Tibial nerve (tissue), 4 donors: ENCODE measurements at places on chromosomes 1 and 21. TPM values are rescaled to one million over a fixed set of nuclear protein-coding genes. Genes with fewer than 3 reads are reported as not detected.

DNA sequence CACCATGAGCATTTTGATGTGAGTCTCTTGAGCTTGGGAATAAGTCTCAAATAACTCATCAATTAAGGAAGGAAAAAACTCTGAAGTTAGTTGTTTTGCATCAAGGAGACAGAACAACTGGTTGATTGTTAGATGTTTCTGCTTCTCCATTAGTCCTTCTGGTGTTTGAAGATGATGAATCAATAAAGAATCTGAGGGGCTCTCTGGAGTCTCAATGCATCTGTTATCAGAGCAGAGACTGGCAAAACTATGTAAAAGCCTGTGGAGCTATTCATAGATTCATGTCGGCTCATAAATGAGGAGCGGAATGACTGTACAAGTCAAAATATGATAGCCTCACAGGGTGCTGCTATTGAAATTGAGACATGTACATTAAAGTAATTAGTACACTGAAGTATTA is 73.3 kb upstream of the ZC3H11B start:
- DNase-seq = no peak
- H3K27me3 ChIP-seq = no peaks in the 10 kb centered on the region
- H3K27ac ChIP-seq = no peak overlapping the region
- H3K4me3 ChIP-seq = no peak overlapping the region

- no peak for DNase-seq
- H3K27me3 ChIP-seq = no peaks in the 10 kb centered on the region
- H3K36me3 ChIP-seq = peaks cover 56% of the 10 kb centered on the region
- H3K27ac ChIP-seq = no peak overlapping the region
These were observed 45.9 kb upstream of the COL6A1 start for GRCh38 chr21:45935628-45936027.

GRCh38 chr1:205532996-205533735 is 28.7 kb downstream of the CDK18 start:
- H3K27me3 ChIP-seq = no peaks in the 10 kb centered on the region
- H3K4me3 ChIP-seq = no peak overlapping the region
- H3K4me1 ChIP-seq = peaks cover 5% of the 10 kb centered on the region
- H3K27ac ChIP-seq = no peak overlapping the region

- H3K36me3 ChIP-seq = no peaks in the 10 kb centered on the region
- no peaks in the 10 kb centered on the region for H3K27me3 ChIP-seq
- peak overlapping the region; percentile 60 for H3K27ac ChIP-seq
- H3K4me3 ChIP-seq = no peak overlapping the region
These were observed 116.4 kb downstream of the CNIH3 start for GRCh38 chr1:224732377-224733026.

DNA sequence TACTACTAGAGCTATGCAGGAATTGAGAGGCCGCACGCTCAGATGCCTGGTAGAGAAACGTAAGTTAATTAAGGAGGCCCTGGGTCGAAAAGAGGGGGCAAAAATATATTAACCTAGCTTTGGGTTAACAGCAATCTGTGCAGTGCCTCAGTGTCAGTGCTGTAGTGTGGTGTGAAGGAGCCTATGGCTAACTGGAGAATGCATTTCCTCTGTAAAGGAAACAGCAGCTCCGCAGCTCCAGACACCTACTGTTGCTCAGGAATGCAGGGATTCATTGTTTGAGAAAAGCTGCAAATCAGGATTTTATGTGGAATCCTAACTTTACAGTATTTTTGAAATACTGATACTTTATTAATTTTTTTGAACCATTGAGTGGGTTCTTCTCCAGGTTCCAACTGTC is 18.4 kb downstream of the VANGL1 start:
- H3K4me3 ChIP-seq = no peak overlapping the region
- DNase-seq = no peak
- H3K27ac ChIP-seq = no peak overlapping the region
- H3K36me3 ChIP-seq = no peaks in the 10 kb centered on the region

DNA sequence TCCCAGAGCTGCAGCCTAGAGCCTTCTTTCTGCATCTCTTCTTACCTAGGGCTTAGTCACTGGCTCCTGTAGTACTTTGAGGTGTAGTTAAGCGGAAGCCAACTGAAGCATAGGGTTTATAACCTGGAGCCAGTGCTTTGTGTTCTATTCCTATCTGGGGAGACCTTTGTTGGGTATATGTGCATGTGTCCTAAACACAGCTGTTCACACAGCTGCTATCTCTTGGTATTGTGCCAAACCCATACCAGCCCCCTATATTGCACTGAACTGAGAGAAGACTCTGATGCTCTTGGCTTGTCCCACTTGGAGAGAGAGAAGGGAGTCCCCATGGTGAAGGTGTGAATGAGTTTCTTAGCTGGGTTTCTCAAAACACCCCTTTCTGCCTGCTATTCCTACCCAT is 17.2 kb upstream of the NFASC start:
- H3K27ac ChIP-seq = no peak overlapping the region
- H3K36me3 ChIP-seq = no peaks in the 10 kb centered on the region
- no peaks in the 10 kb centered on the region for H3K4me1 ChIP-seq
- H3K27me3 ChIP-seq = no peaks in the 10 kb centered on the region
- DNase-seq = no peak

GRCh38 chr1:42735056-42735455 is 5.0 kb downstream of the CLDN19 start:
- peaks cover 2% of the 10 kb centered on the region for H3K4me1 ChIP-seq
- no peaks in the 10 kb centered on the region for H3K36me3 ChIP-seq
- peak overlapping the region; percentile 36 for H3K27ac ChIP-seq
- DNase-seq = no peak

GRCh38 chr1:159921251-159921650 is 4.1 kb downstream of the TAGLN2 start:
- no peak overlapping the region for H3K27ac ChIP-seq
- H3K27me3 ChIP-seq = no peaks in the 10 kb centered on the region

DNA sequence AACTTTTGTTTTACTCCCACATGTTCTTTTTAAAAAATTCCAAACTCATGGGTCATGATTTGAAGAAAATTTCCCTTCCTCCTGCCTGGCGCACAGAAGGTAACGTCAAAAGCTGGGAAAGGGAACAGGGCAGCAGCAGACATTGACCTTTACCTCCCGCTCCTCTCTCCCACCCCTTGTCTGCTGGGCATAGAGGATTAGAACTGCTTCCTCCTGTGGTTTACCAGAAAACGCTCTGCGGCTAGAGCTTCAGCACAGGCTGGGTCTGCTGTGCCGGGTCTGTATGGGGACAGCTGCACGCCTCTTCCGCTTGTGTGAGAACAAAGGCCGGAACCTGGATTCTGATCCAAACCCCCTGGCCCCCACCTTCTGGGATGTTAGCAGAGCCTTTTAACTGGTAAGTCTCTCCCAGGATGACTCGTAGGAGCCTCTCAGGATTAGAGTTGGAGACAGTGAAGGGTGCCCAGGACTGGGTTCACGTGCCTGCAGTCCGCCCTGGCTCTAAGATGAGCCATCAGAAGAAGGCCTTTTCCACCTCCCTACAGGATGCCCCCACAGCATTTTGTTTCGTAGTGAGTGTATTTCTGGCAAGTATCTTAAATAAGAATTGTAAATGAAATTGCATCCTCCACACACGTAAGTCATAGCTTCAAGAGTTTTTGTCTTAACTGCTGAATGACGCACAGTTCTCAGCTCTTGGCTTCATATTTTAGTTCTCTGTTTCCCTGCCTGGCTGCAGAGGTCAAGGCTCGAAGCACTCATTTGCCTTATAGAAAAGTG is 5.2 kb downstream of the H6PD start:
- peaks cover 64% of the 10 kb centered on the region for H3K4me1 ChIP-seq
- H3K27ac ChIP-seq = peak overlapping the region; percentile 37
- no peaks in the 10 kb centered on the region for H3K36me3 ChIP-seq
- H3K4me3 ChIP-seq = no peak overlapping the region

DNA sequence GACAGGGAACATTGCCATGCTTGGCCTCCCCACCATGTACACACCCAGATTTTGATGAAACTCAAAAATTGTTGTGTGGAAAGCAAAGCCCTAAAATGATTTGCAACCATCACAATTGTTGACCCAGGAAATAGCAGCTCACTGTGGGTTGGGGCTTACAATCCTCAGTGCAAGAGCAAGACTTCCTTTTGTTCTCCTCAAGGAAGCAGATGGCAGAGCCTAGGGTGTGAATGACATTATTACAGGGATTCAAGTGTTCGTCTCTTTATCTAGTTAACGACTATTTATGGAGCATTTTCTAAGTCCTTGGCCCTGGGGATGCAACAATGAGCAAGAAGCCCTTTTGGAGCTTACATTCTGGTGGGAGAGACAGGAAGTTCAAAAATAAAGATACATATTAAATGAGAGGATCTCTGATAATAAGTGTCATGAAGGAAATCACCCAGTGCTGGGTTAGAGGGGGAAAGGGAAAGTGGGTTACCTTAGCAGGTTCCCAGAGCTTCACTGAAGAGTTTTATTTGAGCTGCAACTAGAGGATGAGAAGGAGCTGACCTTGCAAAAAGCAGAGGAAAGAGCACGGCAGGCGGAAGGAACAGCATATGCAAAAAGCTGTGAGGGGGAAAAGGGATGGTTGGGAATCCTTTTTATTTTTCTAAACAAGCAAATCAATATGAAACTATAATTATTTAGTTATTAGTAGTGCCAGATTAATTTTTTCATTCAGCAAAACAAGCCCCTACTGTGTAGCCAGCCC is 38.5 kb upstream of the ID3 start:
- no peak for DNase-seq
- no peaks in the 10 kb centered on the region for H3K27me3 ChIP-seq
- H3K4me1 ChIP-seq = peaks cover 11% of the 10 kb centered on the region
- no peak overlapping the region for H3K4me3 ChIP-seq

DNA sequence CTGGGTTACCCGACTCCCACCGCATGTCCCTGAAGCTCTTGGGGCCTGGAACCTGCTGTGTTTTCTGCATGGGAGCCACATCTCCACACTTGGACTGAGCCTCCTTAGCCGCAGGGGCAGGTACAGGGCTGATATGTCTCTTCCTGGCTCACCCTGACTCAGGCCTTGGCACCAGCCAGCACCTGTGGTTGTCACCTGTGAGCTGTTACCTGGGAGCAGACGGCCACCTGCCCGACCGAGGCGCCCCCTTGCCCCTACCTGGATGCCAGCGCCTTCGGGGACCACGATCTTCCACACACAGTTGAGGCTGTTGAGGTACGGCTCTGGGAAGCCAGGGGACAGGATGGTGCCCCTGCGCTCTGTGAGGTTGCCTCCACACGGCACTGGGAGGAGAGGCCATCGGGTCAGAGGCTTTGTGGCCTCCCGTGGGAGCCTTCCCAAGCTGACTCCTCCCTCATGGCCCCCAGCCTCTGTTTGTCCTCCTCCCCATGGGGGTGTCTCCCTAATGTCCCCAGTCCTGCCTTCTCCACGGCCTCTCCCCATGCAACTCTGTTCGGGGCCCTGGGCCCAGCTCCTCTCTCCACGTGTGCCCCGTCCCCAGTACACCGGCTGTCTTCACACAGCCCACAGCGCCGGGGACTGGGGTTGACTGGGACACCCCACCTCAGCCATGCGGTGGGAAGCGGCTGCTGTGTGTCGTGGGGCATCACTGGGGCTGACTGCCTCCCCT is 152.0 kb downstream of the ZSCAN20 start:
- H3K27me3 ChIP-seq = peaks cover 11% of the 10 kb centered on the region
- H3K4me1 ChIP-seq = no peaks in the 10 kb centered on the region
- H3K4me3 ChIP-seq = no peak overlapping the region
- no peak overlapping the region for H3K27ac ChIP-seq
- no peak for DNase-seq
- no peaks in the 10 kb centered on the region for H3K36me3 ChIP-seq

DNA sequence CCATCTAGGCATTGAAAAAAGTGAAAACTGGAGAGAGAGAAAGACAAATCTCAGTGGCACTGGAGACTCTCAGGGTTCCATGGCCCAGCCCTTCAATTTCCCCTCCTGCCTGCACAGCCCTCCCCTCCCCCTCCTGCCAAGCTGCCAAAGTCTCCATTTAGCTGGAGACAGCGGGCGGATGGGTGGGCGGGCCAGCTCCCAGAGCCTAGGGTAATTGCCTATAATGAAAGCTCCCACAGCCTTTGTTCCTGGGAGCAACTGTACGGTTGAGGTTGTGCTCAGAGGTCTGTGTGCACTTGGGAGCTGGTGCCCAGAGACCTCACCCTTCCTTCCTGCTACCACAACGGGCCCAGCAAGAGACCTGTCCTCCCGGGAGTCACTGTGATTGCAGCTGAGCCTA is 89.6 kb downstream of the NAV1 start:
- DNase-seq = no peak
- H3K27ac ChIP-seq = no peak overlapping the region
- no peaks in the 10 kb centered on the region for H3K27me3 ChIP-seq
- no peaks in the 10 kb centered on the region for H3K36me3 ChIP-seq

GRCh38 chr1:159756397-159756796 is 24.4 kb upstream of the DUSP23 start:
- H3K4me1 ChIP-seq = no peaks in the 10 kb centered on the region
- H3K4me3 ChIP-seq = no peak overlapping the region
- peak; percentile 28 for DNase-seq
- H3K27me3 ChIP-seq = no peaks in the 10 kb centered on the region
- H3K27ac ChIP-seq = no peak overlapping the region
- H3K36me3 ChIP-seq = no peaks in the 10 kb centered on the region

DNA sequence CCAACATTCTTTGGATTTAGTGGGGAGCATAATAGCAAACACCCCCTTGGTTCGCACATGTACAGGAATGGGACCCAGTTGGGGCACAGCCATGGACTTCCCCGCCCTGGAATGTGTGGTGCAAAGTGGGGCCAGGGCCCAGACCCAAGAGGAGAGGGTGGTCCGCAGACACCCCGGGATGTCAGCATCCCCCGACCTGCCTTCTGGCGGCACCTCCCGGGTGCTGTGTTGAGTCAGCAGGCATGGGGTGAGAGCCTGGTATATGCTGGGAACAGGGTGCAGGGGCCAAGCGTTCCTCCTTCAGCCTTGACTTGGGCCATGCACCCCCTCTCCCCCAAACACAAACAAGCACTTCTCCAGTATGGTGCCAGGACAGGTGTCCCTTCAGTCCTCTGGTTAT is 21.8 kb downstream of the UQCRHL start:
- H3K27me3 ChIP-seq = no peaks in the 10 kb centered on the region
- peak overlapping the region; percentile 40 for H3K27ac ChIP-seq
- DNase-seq = no peak
- H3K36me3 ChIP-seq = no peaks in the 10 kb centered on the region
- H3K4me1 ChIP-seq = no peaks in the 10 kb centered on the region

GRCh38 chr21:36803816-36804439 is 105.0 kb downstream of the SIM2 start:
- no peak overlapping the region for H3K27ac ChIP-seq
- H3K36me3 ChIP-seq = no peaks in the 10 kb centered on the region
- no peak for DNase-seq

GRCh38 chr1:89762386-89762778 is 58.5 kb upstream of the LRRC8D start:
- peaks cover 15% of the 10 kb centered on the region for H3K4me1 ChIP-seq
- H3K27ac ChIP-seq = peak overlapping the region; percentile 52
- H3K27me3 ChIP-seq = no peaks in the 10 kb centered on the region

The PIGR gene
- 0.22 TPM for total RNA-seq

The PLEKHA6 gene
- total RNA-seq = 11.4 TPM

The KLHDC8A gene
- 4.5 TPM for total RNA-seq

The SEC16B gene
- total RNA-seq = 13.3 TPM

The FAAH gene
- total RNA-seq = 111 TPM

The UBXN10 gene
- under 0.01 TPM for total RNA-seq

The STIL gene
- 0.98 TPM for total RNA-seq

The CFAP45 gene
- total RNA-seq = 0.63 TPM

The TTC4 gene
- 23.4 TPM for total RNA-seq

The SLC45A1 gene
- 15.1 TPM for total RNA-seq

The TCEA3 gene
- 36.1 TPM for total RNA-seq
